ENCODE measurements at places on chromosomes 5 and 9.

- DNase-seq: no peak
Observed at GRCh38 chr5:173714551-173715428, 98.3 kb upstream of the BOD1 start.

DNA sequence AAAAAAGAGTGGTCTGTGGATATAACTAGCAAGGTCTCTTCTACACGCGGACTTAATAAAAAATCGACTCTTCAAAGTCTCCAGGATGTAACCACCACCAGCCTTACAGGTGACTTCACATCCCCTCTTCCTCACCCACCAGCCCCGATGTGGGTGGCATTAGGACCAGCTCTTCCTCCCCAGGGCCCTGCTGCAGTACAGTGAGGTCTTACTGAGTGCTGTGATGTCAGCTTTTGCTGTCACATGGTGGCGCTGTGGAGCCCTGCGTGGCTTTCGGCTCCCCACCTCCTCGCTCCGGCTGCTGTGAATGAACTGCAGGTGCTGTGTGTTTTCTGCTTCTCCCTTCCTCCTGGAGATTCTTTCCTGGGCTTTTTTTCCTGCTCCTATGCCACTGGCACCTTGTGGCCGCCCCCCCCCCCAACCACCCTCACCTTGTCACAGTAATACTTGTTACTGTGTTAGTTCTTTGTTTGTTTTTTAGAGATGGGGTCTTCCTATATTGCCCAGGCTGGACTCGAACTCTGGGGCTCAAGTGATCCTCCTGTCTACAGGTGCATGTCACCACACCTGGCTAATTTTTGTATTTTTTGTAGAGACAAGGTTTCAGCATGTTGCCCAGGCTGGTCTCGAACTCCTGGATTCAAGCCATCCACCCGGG is 15.8 kb upstream of the RAPGEF1 start:
- no peak for DNase-seq

- DNase-seq: no peak
Observed at GRCh38 chr5:131067636-131068035, 97.4 kb downstream of the HINT1 start.

- DNase-seq: no peak
Observed at GRCh38 chr9:93572636-93573515, 3.5 kb upstream of the PHF2 start.

DNA sequence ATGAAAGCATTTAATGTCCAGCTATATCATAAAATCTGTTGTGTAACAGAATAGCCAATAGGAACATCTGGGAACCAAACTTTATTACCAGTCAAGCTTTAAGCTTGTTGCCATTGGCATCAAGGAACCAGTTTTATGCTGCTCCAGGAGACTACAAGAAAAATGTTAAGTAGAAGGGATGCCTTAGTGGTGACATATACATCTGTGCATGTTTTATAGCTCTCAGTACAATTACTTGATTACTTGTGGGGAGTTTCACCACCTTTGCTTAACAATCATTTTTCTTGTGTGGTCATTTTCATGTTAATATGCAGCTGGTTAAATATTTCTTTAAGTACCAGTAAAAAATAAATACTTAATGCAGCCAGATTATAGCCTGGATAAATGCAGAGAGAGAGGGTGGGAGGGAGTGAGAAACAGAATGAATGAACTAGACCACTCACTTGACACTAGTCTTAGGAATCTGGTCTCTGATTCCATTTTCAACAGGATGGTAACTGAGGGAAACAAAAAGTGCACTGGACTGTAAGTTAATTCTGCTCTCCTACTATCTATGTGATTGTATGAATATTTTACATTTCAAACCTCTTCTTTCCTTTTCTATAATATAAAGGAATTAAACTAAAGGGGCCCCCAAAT is 35.7 kb upstream of the LURAP1L start:
- DNase-seq: no peak

DNA sequence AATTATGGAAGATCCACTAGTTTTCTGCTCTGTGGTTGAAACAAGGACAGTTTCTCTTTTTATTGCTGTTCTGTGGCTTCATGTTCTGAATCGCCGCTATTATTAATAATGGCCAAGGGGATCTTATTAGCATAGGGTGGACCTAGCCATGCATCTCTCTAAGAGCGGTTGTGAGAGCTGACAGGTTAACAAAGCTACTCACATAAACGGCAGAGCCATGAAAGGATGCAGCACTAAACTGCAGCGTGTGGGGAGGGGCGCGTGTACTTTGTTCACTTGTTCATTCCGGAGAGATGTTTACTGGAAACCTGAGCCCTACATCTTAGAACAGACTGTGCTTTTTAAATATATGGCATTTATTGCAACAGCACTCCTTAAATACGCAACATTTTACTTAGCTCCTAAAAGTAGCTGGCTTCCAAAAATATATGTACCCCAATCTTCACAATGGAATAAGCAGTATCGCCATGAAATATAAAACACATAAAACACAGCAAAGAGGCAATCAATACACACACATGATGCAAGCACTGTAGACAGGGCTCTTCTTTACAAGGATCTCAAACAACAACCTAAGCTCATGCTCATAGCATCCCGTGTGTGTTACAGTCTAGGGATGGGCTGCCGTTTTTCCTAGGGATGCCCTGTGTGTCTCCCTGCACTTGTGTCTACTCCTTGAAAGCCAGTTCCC is 424.6 kb downstream of the MED10 start:
- no peak for DNase-seq

GRCh38 chr5:171739271-171739670 is 46.3 kb upstream of the SMIM23 start:
- DNase-seq: no peak

- DNase-seq: no peak
Observed at GRCh38 chr5:123007754-123008153, 28.8 kb downstream of the PPIC start.

DNA sequence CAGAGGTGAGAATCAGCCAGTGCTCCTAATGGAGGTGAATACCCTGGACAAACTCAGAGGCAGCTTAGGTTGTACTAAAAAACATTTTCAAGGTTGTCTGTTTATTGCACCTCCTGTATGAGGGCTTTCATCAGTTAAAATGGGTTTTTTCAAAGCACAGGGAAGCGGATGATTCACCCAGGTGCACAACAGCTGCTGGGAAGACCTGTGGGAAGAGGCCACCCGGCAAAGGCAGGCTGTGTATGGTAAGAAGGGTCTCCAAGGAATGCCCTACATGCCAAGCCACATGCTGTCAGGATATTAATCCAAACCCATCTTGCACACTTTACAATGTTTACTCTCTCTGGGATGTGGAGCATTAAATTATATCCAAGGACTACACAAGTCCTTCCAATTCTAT is 14.7 kb downstream of the SIL1 start:
- no peak for DNase-seq

DNA sequence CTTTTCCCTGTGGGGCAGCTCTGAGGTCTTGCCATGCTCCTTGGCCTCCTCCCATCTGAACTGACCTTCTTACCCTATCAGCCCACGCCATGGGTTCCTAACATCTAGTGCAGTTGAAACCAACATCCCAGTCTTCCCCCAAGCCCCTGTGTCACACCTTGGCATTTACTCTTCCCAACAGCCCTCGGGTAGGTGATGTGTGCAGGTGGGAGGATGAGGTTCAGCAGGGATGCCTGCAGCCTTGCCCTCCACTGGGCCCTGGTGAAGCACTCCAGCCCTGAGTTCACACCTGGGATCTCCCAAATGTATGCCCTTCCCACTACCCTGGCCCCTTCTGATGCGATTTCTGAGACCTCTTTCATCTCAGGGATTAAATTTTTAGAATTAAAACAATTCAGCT is 15.5 kb downstream of the IRX2 start:
- DNase-seq: no peak

GRCh38 chr5:156402387-156402921 is 75.5 kb downstream of the SGCD start:
- no peak for DNase-seq

DNA sequence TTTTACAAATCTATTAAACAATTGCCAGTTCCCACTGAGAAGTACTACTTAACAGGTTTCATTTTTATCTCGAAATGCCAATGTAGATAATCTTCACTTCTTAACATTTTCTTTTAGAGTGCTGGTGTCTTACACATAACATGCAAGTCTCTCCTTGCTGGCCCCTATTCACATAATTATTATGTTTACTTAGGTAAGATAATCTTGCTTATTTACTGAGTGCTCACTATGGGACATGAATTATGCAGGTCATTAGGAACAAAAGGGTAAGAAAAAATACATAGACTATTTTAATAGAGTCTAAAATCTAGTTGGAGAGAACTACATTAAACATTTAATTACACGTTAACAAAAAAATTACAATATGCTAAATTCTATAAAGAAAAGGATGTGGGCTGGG is 328.4 kb downstream of the PRR16 start:
- no peak for DNase-seq

DNA sequence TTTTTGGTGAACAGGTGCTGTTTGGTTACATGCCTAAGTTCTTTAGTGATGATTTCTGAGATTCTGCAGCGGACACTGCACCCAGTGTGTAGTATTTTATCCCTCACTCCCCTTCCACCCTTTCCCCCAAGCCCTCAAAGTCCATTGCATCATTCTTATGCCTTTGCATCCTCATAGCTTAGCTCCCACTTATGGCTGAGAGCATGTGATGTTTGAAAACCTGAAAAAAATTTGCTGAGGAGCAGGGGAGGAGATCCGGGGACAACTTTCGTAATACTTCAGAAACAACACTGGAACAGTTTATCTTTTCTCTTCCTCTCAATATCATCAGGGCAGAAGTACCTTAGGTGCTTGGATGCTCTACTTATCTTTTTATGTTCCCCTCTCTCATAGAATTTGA is 226.4 kb downstream of the ADAMTS6 start:
- DNase-seq: no peak

DNA sequence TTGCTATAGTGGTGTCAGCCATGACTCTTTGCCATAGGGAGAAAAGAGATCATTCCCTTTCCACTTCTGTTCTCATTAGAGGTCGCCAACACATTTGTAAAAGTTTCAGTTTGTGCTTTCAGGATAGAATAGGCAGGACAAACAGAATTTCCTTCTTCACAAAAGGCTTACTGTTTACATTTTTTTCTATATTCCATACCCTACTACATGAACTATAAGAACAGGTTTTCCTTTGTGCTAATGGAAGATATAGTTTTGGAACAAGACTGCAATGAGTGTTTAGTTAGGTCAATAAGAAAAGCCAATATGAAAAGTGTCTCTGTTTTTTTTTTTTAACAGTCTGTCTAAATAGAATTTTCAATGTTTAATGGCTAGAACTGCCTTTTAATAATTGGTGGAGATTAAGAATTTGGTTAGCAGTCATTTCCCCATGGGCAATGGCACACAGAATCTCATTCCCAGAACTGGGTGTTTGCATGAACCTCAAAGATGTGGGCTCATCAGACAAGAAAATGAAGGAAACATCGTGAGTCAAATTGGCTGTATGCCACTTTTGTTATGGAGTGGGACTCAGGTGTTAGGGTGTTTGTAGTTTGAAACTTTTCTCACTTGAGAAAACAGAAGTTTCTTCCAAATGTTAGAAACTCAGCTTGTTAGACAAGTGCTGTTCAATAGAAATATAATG is 75.2 kb upstream of the PRLR start:
- DNase-seq: no peak

DNA sequence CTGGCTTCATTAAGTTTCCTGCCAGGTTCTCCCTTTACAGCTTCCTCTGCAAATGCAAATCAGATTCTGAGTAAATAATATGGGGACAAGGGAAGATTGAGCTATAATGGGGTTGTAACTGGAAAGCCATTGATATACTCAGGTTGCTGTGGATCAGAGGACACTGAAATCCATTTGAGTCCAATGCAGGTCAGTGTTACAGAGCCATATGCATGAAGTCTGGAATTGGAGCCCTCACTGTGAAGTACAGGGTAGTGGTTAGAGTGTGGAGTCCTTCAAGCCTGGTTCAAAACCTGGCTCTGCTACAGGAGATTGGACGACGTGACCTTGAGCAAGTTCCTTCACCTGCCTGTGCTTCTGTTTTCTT is 48.7 kb downstream of the TIMD4 start:
- no peak for DNase-seq

GRCh38 chr5:93126634-93127033 is 454.4 kb downstream of the NR2F1-AS1 start:
- DNase-seq: no peak

- DNase-seq: peak; percentile 43
Observed at GRCh38 chr9:4297151-4297785, 2.6 kb downstream of the GLIS3 start.

DNA sequence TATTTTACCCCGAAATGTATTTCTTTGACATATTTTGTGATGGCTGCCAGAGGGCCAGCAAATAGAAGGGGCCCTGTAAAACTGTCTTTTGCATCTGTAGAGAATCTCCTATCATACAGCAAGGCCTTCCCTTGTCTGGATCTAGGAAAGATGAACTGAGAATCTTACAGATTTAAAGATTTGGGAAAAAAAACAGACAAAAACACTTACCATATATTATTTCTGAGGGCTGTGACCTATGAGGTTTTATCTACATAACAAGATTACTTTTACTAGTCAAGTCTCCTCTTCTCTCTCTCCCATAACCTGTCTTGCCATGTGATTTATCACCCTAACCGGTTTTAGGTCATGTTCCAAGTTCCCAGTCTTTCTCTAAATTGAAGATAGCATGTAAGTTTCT is 599.2 kb upstream of the CDH6 start:
- no peak for DNase-seq

DNA sequence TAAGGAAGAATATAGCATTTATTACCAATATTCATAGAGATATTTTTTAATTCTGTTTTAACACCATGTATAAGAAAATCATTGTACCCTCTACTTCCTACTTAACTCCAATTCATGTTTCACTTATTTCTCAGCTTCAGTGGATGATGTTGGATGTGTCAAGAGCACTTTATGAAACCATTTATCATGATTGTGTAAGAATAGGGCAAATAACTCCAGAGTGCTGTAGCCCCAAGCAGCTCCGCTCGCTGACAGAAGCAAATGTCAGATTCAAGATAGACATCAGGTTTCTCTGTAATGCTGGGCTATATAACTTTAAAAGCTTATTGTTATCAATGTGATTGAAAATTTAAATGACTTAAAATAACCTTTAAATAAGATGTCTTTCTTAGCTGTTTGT is 50.4 kb downstream of the MAST4 start:
- DNase-seq: no peak

- peak; percentile 46 for DNase-seq
Observed at GRCh38 chr9:33225319-33226147, 14.4 kb upstream of the SPINK4 start.

- DNase-seq: no peak
Observed at GRCh38 chr9:137224830-137225694, at the start of gene CYSRT1. CYSRT1 (plus strand) TSS chr9:137225174; CDS start chr9:137225622, 448 bp downstream.

DNA sequence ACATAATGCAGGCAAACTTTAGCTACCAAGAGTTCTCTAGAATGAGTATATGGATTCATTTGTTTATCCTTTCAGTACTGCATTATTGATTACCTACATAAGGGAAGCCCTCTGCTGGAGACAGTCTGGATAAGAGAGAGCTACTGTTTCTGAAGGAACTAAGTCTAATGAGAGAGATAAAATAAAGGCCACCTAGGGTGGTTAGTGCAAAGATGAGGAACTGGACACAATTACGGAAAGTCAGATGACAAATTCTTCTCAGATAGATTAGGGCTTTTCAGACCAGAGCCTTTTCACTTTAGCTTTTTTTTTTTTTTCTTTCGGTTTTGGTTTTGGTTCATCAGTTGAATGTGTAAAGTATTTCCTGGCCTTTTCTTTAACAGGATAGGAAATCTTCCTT is 31.3 kb downstream of the ISOC1 start:
- DNase-seq: no peak

Data from pulmonary artery endothelial cell (primary cell).